Fibroblast of upper back skin (primary cell): ENCODE measurements at places on chromosomes 2 and 18.
A peak's percentile ranks its signal among the peaks of the same experiment; 100 is the strongest.

GRCh38 chr2:88182721-88183120 is 12.6 kb downstream of the THNSL2 start:
- DNase-seq = no peak

GRCh38 chr2:74817304-74817675 is 16.6 kb upstream of the HK2 start:
- DNase-seq = no peak

- DNase-seq = no peak
Measured at GRCh38 chr2:173272849-173273248, 81.8 kb upstream of the CDCA7 start.

GRCh38 chr18:26262156-26262555 is 35.9 kb downstream of the TAF4B start:
- DNase-seq = no peak

DNA sequence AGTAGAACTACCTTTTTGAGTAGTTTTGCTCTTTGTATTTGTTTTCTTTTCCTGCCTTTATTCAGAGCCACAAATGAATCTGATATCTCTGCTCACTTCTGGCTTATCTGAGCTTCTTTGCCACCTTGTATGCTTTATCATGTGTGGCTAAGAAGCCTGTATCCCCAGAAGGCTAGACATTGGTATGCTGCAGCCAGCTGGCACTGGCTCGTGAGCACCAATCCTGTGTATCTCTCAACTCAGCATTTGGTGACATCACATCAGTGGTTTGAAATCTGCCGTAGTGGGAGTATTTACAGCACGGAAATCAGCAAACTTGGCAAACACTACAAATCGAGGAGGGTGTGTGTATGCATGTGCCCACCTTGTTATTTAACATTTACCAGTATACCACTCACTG is 183.7 kb upstream of the LHCGR start:
- DNase-seq = no peak

GRCh38 chr2:192236136-192236535 is 41.4 kb upstream of the TMEFF2 start:
- peak; percentile 78 for DNase-seq

DNA sequence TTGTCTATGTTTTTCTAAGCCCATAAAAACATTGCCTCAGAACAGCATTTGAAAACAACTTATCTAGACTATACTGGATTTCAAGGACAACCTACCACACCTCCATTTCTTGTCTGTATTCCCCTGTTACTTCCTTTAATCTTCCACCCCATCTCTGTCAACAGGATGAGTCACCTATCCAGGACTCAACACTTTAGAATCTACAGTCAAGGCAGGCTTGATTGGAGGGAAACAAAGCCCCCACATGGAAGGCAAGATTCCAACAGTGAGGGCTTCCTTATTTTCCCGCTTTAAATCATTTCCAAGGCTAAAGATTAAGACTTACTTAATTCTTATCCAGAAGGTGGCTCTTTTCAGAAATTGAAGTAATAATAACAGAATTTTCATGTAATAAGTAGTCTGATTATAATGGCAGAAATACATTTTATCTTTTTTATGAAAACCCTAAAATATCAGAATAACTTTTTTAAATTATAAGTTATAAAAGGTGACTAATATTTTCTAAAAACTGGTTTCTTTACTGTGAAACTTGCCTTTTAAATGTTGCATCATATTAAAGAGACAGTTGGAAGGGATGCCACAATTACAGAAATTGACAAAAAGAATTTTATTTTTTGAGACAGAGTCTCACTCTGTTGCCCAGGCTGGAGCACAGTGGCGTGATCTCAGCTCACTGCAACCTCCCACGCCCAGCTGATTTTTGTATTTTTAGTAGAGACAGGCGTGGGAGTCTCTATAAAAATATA is 138.7 kb upstream of the CCDC150 start:
- DNase-seq = peak; percentile 62

GRCh38 chr2:204049635-204050034 is 113.1 kb downstream of the ICOS start:
- no peak for DNase-seq

- no peak for DNase-seq
Measured at GRCh38 chr18:48917579-48918517, 32.9 kb downstream of the SMAD7 start.

- no peak for DNase-seq
Measured at GRCh38 chr18:23693846-23694245, 4.6 kb downstream of the LAMA3 start.

- DNase-seq = no peak
Measured at GRCh38 chr18:7116001-7116730, 1.4 kb downstream of the LAMA1 start.

GRCh38 chr18:76528477-76529432 is 33.7 kb upstream of the ZNF516 start:
- DNase-seq = peak; percentile 39

- no peak for DNase-seq
Measured at GRCh38 chr2:79593237-79593867, 80.5 kb downstream of the CTNNA2 start.

DNA sequence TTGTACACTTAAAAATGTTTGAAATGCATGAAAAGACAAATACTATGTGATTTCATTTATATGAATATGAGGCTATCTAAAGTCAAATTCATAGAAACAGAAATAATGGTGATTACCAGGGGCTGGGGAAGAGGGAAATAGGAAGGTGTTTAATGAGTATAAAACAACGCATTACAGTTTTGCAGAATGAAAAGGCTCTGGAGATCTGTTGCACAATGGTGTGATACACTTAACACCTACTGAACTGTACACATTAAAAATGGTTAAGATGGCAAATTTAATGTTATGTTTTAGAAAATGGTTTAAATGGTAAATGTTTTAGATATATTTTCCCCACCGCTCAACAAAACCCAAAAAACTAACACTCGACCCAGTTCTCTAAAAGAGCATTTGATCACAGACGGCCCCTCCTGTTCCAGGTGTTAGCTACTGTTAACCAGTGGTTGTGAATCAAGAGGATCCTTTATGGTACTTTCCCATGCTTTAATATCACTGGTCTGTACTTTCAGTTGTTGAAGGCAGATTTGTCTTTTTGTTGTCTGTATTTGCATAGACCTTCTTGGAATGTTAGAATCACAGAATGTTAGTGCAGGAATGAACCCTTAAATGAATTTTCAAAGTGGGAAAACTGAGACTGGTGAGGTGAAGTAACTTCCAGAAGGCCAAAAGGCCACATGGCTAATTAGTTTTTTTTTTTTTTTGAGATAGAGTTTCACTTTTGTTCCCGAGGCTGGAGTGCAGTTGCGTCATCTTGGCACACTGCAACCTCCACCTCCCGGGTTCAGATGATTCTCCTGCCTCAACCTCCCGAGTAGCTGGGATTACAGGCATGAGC is 10.2 kb downstream of the RAB10 start:
- DNase-seq = no peak

DNA sequence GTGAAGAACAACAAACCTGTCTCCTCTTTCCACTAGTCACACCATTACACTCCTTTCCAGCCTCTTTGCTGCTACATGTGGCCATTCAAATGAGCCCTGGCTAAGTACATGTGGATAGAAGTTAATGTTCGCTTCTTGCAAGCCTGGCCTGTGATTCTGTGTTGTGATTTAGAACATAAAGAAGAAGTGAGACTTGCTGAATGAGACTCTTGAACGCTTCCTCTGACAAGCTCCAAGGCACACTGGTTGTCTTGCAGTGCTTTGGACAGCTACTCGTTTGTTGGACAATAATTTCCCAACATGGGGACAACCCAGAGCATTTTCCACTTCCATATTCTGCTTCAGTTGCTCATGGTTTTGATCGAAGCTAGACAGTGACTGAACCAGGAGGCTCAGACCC is 57.3 kb downstream of the CCDC74A start:
- DNase-seq = no peak

GRCh38 chr2:224041554-224041953 is 2.5 kb upstream of the SERPINE2 start:
- no peak for DNase-seq

- DNase-seq = no peak
Measured at GRCh38 chr2:219976871-219977270, 349.4 kb downstream of the SLC4A3 start.

GRCh38 chr2:2931318-2932075 is 446.1 kb downstream of the EIPR1 start:
- DNase-seq = no peak

DNA sequence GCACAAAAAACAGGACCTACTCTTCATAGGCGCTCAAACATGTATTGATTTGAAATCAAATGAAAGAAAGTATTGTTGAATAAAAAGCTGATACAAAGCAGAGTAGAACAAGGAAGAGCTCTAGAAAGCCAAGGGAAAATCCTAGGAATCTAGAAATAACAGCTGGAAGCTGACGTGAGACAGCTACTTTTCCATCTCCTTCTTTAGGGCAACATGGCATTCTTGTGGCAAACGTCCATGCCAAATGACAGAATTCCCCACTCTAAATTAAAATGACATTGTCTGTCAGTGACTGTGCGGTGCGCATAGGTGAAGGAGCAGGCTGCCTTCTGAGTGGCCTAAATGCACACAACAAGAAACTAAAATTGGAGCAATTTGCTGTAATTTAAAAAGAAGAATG is 557.4 kb downstream of the SOX11 start:
- DNase-seq = no peak

DNA sequence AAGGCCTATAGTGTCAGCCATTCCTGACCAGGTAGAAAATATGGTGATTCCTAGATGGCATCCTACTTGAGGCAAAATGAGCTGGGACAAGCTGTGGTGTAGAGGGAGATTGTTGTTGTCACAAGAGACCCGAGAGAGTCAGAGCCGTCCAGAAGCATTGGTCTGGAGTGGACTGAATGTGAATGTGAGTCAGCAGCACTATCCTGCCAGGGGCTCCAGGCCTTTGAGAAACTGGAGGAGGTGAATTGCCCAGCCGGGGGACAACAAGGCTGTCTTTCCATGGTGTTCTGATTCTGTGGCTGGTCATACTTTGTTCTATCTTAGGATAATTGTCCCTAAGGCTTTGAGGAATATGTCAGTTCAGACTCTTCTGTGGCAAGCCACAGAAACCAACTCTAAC is 29.4 kb upstream of the EIF2AK3 start:
- DNase-seq = peak; percentile 41

DNA sequence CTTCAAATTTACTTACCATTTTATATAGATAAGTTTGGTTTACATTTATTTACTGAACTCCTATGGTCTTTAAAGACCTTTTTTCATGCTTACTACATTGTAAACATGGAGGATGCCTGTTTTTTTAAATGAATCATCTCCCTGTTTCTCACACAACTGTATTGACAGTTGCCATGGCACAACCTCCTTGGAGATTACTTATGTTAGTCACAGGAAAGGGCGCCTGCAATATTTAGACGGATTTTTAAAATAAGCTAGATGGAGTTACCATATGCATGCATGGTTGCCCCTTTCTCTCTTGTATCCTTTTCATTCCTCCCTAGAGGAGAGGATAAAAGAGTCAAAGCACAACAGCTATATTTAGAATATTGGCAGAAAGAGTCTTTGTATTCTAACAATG is 34.8 kb upstream of the CCDC102B start:
- DNase-seq = no peak

DNA sequence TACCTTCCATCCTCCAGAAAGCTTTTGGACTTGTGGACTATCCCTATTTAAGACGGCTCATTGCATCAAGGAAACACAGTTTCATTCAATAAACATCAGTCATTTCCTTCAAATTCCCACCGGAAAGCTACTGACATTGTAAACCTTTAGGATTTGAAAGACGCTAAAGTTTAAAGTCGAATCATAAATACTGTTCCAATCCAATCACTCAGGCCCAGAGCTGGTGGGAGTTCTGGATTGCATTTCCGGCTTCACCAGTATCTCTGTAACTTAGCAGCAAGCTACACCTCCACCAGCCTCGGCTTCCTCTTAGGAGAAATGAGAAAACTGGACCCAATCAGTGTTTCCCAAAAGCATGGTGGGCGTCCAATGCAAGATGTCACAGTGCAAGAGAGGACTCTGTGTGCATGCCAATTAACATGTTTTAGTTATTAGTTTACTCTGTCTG is 1.6 kb downstream of the WDFY1 start:
- peak; percentile 63 for DNase-seq

DNA sequence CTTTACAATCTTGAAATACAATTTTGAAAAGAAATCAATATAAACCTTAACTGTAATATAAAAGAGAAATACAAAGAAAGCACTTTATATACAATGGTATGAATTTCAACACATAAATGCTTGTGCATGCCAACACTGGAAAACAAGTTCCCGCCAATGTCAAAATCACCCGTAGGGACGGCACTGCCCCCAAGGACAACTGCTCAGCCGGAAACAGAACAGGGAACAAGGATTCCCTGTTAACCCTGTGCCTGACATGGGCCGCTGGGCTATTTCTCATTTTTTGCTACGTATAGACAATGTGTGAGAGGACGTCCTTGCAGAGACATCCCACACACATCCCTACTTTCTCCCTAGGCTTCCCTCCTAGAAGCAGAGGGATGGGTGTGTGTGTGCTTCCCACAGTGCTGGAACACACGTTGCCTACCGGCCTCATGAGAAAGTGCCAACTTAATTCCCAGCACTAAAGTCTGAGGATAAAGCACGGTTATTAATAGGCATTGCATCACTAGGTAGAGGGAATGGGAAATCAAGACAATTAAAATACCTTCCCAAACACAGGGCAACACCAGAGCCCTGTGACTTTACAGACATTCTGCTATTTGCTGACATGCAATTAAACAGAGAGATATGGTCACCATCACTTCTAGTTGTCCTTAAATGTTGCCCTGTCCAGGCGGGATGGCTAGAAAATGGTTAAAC is 14.4 kb downstream of the AFG3L2 start:
- no peak for DNase-seq

DNA sequence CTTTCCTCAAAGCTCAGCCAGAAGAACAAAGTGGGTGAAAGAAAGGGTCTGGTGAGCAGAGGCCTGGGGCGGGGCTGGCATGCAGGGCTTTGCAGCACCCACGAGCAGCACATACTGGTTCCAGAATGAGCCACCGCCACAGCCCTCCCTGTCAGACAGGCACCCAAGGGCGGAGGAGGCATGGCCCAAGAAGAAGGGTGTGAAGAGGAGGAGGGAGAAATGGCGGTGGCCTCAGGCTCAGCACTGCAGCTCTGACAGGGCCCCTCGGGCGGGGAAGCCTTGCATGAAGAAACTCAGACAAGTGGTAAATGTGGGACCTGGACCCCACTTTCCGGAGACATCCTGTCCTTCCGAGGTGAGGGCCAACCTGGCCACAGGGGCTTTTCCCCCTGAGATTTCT is 15.7 kb downstream of the FAM228A start:
- DNase-seq = no peak

GRCh38 chr2:51981783-51982182 is 949.9 kb upstream of the NRXN1 start:
- peak; percentile 76 for DNase-seq

DNA sequence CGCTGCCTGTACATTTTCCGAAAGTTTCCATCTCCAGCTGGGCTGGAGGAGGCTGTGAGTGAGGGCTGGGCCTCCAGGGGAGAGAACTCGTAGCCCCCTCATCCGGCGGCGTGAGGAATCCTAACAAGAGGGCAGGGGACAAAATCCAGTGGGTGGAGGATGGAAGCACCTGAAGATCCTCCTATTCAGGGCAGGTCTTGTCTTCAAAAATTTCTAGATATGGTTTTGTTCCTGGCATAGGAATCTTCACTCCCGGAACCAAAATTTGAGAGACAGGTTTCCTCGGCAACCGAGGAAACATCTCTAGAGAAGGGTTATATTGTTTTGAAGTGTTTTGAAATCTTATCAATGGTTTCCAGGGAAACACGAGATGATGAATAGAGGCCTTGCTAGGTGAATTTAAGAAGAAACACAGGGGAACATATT is 136.7 kb downstream of the SH3BP4 start:
- no peak for DNase-seq

GRCh38 chr2:215692387-215693079 is 256.7 kb upstream of the FN1 start:
- peak; percentile 75 for DNase-seq
